Stimulated activated CD4-positive, alpha-beta T cell treated with anti-CD3 and anti-CD28 coated beads, Interleukin-1b, Interleukin-23, amount 100 ng/mL, for 1 hour (primary cell): ENCODE measurements at places on chromosomes 4 and X.

DNA sequence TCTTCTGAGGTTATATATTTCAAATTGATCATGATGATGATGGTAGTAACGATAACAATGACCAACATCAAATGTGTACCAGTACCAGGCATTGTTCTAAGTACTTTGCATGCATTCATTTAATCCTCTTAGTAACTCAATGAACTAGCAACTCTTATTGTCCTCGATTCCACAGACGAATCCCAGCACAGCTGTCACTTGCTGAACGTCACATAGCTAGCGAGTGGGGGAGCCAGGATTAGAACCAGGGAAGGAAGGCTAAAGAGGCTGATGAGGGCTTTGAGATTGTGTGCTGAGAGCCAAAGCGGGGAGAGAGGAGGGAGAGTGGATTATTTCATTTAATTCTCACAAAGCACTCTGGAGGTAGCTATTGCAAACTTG lies 103.6 kb downstream of the PHOX2B start:
- DNase-seq = no peak

DNA sequence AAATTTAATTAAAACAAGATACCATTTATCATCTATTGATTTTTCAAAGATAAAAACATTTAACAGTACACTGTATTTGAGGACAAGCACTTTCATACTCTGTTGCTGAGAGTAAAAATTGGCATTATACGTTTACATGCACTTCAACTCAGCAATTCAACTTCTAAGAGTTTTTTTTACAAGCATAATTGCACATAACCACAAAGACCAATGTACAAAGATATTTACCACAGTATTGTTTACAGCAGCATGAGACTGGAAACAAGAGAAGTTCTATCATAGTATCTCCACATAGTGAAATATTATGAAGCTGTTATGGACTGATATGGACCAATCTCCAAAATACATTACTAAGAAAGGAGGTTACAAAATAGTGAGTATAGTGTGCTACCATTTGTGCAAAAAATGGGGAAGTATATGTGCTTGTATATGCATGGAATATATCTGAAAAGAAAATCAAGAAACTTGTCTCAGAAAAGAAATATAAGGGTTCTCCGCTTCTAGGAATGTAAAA lies 10.9 kb downstream of the GAB3 start:
- DNase-seq = no peak

DNA sequence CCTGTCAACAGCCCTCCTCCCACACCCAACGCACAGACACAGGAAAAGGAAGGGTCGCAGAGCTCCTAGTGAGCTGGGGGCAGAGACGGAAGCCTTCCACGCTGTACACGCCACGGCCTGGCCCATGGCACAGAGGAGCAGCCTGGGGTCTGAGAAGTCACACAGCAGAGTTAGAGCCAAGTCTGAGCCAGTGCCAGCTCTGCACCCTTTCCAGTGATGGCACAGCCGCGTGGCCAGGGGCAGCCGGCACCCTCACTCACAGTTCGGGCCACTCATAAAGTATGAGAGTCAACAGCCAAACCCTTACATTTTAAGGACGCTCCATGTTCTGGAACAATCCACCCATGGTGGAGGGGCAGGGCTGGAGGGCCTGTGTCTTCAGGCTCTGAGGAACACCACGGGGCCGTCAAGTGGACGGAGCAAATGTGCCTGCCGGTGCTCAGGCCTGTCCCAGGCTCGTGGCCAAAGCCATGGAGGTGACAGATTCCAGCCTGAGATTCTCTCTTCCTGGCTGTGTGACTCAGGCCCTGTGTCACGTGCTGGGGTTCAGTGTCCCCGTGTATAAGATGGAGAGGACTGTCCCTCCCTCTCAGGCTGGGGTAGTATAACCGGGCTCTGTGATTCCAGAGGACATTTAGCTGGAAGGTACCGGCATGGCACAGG lies 91.2 kb downstream of the ABLIM2 start:
- no peak for DNase-seq

GRCh38 chrX:124238268-124238667 lies 94.2 kb upstream of the TEX13D start:
- no peak for DNase-seq

GRCh38 chr4:86967073-86967472 lies 32.3 kb downstream of the AFF1 start:
- no peak for DNase-seq

DNA sequence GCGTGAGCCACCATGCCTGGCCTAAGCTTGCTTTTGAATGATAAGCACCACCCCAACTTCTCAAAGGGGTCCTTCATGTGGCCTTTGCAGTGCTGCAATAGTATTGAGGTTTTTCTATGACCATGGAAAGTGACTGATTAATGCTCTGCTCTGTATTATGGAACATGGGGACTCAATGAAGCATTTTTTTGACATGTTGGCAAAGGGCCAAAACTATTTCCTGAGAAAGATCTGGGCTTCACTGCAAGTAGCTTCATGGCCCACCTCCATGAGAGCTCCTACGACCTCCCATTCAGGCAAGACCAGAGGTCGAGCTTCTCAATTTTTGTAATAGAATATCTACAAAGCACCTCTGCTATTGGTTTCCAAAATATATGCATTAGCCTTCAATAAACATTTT lies 16.7 kb upstream of the SEPTIN6 start:
- no peak for DNase-seq

- no peak for DNase-seq
Observed at GRCh38 chrX:65610481-65610880, 57.0 kb upstream of the MSN start.

DNA sequence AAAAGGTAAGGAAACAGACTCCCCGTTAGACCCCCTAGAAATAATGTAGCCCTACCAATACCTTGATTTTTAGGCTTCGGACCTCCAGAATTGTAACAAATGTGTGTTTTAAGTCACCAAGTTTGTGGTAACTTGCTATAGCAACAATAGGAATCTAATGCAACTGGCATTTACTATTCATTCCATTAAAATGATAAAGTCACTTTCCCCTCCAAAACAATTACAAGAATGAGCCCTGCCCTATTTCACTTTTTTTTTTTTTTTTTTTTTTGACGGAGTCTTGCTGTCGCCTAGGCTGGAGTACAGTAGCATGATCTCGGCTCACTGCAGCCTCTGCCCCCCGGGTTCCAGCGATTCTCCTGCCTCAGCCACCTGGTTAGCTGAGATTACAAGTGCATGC lies 3.5 kb upstream of the DDX60L start:
- DNase-seq = no peak

GRCh38 chr4:158333820-158334219 lies 123.5 kb downstream of the TMEM144 start:
- no peak for DNase-seq

GRCh38 chrX:137427426-137427778 lies 138.5 kb upstream of the ZIC3 start:
- DNase-seq = no peak

GRCh38 chrX:71958281-71958675 lies 47.6 kb downstream of the NHSL2 start:
- DNase-seq = no peak

- DNase-seq = no peak
Observed at GRCh38 chrX:72296991-72297390, 8.7 kb downstream of the CITED1 start.

DNA sequence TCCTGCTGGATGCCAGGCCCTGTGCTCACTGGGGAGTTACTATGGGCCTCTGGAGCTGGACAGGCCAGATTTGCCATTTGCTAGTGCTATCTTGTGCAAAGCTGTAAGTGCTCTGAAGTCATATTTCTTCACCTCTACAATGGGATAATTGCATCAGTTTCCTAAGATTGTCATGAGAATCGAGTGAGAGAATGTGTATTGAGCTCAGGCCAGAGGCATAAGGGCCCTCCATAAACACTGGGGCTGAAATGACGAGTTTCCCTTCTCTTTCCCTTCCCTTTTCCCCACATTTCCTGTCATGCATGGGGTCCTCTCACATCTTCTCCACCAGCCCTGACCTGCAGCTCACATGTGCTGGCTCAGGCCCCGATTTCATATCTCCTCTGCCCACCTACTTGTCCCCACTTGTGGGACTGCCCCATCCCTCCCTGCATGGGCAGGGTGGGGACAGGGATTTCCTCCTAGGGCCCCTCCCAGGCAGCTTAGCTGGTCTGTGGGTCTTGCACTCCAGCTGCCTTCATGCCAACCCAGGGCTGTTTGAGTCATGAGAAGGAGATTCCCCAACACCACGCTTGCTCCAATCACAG lies 358.8 kb downstream of the MID1IP1 start:
- DNase-seq = no peak

DNA sequence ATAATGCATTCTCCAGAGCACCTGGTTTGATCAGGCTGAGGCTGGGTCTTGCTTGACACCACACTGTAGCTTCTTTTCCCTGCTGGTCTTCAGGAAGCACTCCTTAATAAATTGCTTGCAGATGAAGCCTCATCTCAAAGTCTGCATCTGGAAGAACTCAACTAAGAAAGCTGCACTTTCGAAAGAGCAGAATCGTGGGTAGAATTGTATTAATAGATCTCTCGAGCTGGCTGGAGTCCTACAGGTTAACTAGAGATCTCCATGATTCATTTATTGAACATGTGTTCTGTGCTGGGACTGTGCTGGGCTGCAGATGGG lies 152.7 kb downstream of the STK32B start:
- no peak for DNase-seq

GRCh38 chr4:83606898-83607297 lies 71.0 kb downstream of the GPAT3 start:
- no peak for DNase-seq

GRCh38 chr4:13543839-13544605 lies at the start of gene NKX3-2:
Gene NKX3-2, minus strand, starts transcription at chr4:13544508. Its CDS starts 94 bp downstream, at chr4:13544414.
- no peak for DNase-seq

DNA sequence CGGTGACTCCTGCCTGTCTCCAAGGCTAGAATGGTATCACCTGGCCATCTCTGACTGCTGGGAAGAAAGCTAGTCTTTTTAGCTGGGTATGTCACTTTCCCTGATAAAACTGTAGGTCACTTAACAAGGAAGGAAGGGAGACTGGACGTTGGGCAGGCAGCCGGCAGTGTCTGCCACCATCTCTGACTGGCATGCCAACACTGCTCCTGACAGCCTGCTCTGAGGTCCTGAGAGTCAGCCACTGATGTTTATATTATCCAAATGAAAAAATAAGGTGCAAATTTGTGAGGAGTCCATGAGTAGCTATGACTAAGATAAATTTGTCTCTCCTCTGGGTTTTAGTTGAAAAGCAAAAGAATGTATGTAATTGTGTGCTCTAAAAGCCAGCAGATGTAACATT lies 77.2 kb downstream of the SNX25 start:
- DNase-seq = no peak

- DNase-seq = no peak
Observed at GRCh38 chr4:73803213-73803612, 33.3 kb upstream of the CXCL6 start.

GRCh38 chrX:9659571-9660195 lies 106.0 kb downstream of the GPR143 start:
- DNase-seq = no peak

GRCh38 chr4:610411-611261 lies 14.7 kb upstream of the PDE6B start:
- DNase-seq = no peak

DNA sequence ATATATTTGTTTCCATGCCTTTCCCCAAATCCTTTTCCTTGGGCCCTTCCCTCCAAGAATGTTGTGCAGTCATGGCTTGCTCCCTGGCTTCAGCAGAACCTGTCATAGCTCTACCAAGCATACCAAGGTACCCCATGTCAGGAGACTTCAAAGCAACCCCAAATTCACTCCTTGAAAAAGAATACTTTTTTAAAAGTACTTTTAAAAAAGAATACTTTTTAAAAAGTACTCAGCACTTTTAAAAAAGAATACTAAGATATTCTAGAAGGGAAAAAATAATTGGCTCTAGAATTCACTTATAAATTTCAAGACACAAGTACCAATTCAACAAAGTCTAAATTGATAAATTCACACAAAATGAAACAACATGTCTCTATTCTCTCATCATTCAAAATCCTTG lies 76.0 kb downstream of the NR3C2 start:
- no peak for DNase-seq

- DNase-seq = no peak
Observed at GRCh38 chr4:93658443-93658842, 170.1 kb upstream of the ATOH1 start.

- DNase-seq = no peak
Observed at GRCh38 chr4:23838131-23838530, 51.7 kb downstream of the PPARGC1A start.

GRCh38 chr4:4901877-4902276 lies 42.4 kb downstream of the MSX1 start:
- no peak for DNase-seq

GRCh38 chr4:83866834-83867621 lies 331.1 kb downstream of the GPAT3 start:
- no peak for DNase-seq

DNA sequence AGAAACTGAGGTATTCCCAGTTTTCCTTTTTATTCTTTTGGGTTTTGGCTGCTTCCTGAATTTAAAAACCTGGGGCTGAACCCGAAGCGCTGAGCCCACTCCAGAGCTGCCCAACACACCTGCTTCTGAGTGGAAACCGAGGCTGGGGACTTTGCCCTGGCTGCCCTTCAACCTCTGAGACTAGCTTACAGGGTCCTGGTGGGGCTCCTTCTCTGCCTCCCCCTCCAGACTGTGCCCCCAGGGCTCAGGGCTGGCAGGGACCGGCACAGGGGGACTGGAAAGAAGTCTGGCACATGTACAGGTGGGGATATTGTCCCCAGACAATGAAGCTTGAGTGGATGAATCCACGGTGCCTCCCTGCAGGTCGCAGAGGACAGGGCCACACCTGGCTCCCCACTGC lies 240.4 kb upstream of the PSAPL1 start:
- DNase-seq = no peak

GRCh38 chr4:48467442-48467841 lies 15.7 kb upstream of the SLC10A4 start:
- no peak for DNase-seq

DNA sequence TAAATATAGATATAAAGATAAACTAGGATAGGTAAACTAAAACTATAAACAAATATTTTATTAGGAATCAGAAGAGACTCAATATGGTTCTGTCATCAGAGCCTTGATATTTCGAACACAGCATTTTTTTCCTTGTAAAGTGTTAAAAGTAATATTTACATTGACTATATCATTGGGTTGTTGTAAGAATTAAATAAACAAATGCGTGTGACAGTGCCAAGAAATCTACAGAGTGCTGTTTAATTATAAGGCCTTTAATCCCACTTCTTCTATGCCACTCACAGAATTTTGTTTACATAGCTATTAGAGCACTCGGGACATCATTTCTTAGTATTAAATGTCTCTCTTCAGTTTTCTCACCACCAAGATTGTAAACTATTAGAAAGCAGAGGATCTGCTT lies 807.4 kb downstream of the FSTL5 start:
- no peak for DNase-seq

DNA sequence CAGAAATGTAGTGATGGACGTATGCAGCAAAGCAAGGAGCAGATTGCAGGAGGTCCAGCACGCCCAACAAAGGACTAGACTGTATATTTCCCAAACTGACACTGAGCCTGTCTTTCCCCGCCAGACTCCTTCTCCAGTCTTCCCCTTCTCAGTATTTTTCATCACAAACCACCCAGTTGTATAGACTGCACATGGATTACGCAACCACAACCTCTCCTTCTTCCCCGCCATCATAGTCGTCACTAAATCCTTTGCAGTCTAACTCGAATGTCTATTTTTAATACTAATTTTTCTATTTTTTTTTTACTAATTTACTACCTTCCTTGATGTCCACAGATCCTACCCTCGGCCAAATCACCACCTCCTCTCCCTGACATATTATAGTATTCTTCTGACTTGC lies 105.4 kb downstream of the MTNR1A start:
- no peak for DNase-seq

- peak; percentile 39 for DNase-seq
Observed at GRCh38 chr4:1249731-1250526, 999 bp upstream of the CTBP1 start.

- DNase-seq = no peak
Observed at GRCh38 chrX:16855363-16856075, 14.6 kb downstream of the RBBP7 start.

- DNase-seq = no peak
Observed at GRCh38 chrX:150842198-150842685, 56.2 kb downstream of the CD99L2 start.
